Endothelial cell of coronary artery (primary cell): ENCODE measurements at places on chromosomes 13 and 19. TPM values are rescaled to one million over a fixed set of nuclear protein-coding genes. Genes with fewer than 3 reads are reported as not detected.

Gene MBD3L2
- total RNA-seq: not detected in 2 replicates

Gene TJP3
- not detected in 2 replicates for total RNA-seq

Gene VSTM2B
- not detected in 2 replicates for total RNA-seq

Gene ATP4B
- total RNA-seq: not detected in 2 replicates

Gene LILRA2
- total RNA-seq: not detected in 2 replicates

Gene TNFSF9
- total RNA-seq: 0.75 and 0.99 TPM in 2 replicates

Gene SIGLECL1
- total RNA-seq: not detected in 2 replicates

Gene FBXO17
- 14.8 and 17.7 TPM in 2 replicates for total RNA-seq

Gene ZNF415
- total RNA-seq: 0.09 and 3.9 TPM in 2 replicates

Gene DHDH
- 0.18 TPM in 1 of 2 replicates, not detected in the other for total RNA-seq

Gene NCAN
- total RNA-seq: not detected in 2 replicates

Gene CCDC8
- 0.45 and 3.2 TPM in 2 replicates for total RNA-seq

Gene PPP1R37
- total RNA-seq: 23.1 and 25.9 TPM in 2 replicates

Gene LRRC63
- total RNA-seq: under 0.01 TPM in 1 of 2 replicates, not detected in the other

Gene KLK2
- total RNA-seq: not detected in 2 replicates

Gene ABHD8
- total RNA-seq: 6.3 and 7.2 TPM in 2 replicates

Gene IQCN
- total RNA-seq: under 0.01 and 0.09 TPM in 2 replicates

Gene PDE4A
- 1.6 and 5.0 TPM in 2 replicates for total RNA-seq

Gene AMH
- 0.18 and 0.19 TPM in 2 replicates for total RNA-seq

Gene INAFM1
- total RNA-seq: 0.81 and 1.0 TPM in 2 replicates

Gene CASP14
- not detected in 2 replicates for total RNA-seq

Gene DPF1
- 0.28 and 1.3 TPM in 2 replicates for total RNA-seq

Gene HS6ST3
- total RNA-seq: under 0.01 and 0.90 TPM in 2 replicates

Gene SOHLH2
- 0.09 and 0.63 TPM in 2 replicates for total RNA-seq

Gene ZNF835
- under 0.01 and 0.19 TPM in 2 replicates for total RNA-seq

Gene ZNF763
- total RNA-seq: 0.36 and 0.75 TPM in 2 replicates

Gene ZNF146
- total RNA-seq: 108 and 117 TPM in 2 replicates

Gene INSL3
- total RNA-seq: not detected in 2 replicates

Gene VAV1
- total RNA-seq: not detected in 2 replicates

Gene SIAH3
- total RNA-seq: under 0.01 TPM in 1 of 2 replicates, not detected in the other

Gene TEX29
- not detected in 2 replicates for total RNA-seq

Gene SYT5
- not detected in 2 replicates for total RNA-seq

Gene ALOX5AP
- 0.09 TPM in 2 replicates for total RNA-seq

Gene UPK1A
- total RNA-seq: not detected in 2 replicates

Gene STK11
- 88.2 and 94.2 TPM in 2 replicates for total RNA-seq

Gene FLT1
- total RNA-seq: 53.7 and 133 TPM in 2 replicates

Gene LPAR2
- 0.47 and 0.54 TPM in 2 replicates for total RNA-seq

Gene SMAD9
- 1.8 and 2.5 TPM in 2 replicates for total RNA-seq
